Type B pancreatic cell (in vitro differentiated cells): ENCODE measurements at places on chromosomes 5 and 9. TPM values are rescaled to one million over a fixed set of nuclear protein-coding genes. Genes with fewer than 3 reads are reported as not detected.

Gene SARDH
- total RNA-seq = 0.76 and 6.8 TPM in 2 replicates

Gene FOXD4L3
- not detected in 2 replicates for total RNA-seq

GRCh38 chr5:103428411-103428871 lies 134.1 kb downstream of the NUDT12 start:
- peak overlapping the region; percentile 66 for H3K4me3 ChIP-seq
- H3K4me1 ChIP-seq = peaks cover 39% of the 10 kb centered on the region
- DNase-seq = no peak
- H3K27ac ChIP-seq = peak overlapping the region; percentile 62
- H3K27me3 ChIP-seq = no peaks in the 10 kb centered on the region

GRCh38 chr9:3687145-3687544 lies 161.3 kb upstream of the RFX3 start:
- no peaks in the 10 kb centered on the region for H3K27me3 ChIP-seq
- H3K36me3 ChIP-seq = no peaks in the 10 kb centered on the region
- H3K27ac ChIP-seq = no peak overlapping the region
- no peaks in the 10 kb centered on the region for H3K4me1 ChIP-seq
- H3K4me3 ChIP-seq = no peak overlapping the region
- no peak for DNase-seq

- peaks cover 12% of the 10 kb centered on the region for H3K36me3 ChIP-seq
- DNase-seq = no peak
- no peak overlapping the region for H3K4me3 ChIP-seq
- H3K27ac ChIP-seq = no peak overlapping the region
These were observed 50.9 kb downstream of the UBE2R2 start for GRCh38 chr9:33867747-33868439.

Gene CCL27
- total RNA-seq = 0.43 and 1.1 TPM in 2 replicates

DNA sequence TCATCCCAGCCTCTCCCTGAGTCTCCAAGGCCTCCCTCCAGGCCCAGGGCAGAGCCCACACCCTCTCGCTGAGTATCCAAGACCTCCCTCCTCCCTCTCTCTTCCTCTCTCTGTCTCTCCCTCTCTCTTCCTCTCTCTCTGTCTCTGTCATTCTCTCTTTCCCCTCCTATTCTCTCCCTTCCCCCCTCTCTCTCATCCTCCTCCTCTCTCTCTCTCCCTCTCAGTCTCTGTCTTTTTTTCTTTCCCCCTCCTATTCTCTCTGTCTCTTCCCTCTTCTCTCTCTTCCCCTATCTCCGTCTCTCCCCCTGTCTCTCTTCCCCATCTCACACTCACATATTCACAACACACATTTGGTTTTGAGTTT lies 8.1 kb downstream of the SLC6A19 start:
- peaks cover 10% of the 10 kb centered on the region for H3K27me3 ChIP-seq
- H3K4me3 ChIP-seq = no peak overlapping the region
- no peak overlapping the region for H3K27ac ChIP-seq
- H3K4me1 ChIP-seq = peaks cover 10% of the 10 kb centered on the region

DNA sequence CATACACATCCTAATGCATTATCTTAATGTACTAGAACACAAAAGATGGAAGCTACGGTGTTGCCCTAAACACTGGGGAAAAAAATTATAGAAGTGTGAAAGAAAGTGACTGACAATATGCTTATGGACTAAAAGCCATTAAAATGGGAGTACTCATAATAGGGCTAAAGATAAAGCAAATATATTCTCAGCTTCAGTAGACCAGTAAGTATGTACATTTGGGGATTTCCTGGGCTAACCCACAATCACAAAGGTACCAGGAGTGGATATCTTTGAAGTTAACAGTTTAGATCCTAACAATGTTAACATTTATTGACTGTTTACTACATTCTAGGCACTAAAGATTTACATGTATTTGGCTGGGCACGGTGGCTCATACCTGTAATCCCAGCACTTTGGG lies 36.9 kb downstream of the PTGER4 start:
- no peaks in the 10 kb centered on the region for H3K27me3 ChIP-seq
- H3K4me3 ChIP-seq = no peak overlapping the region
- H3K36me3 ChIP-seq = peaks cover 22% of the 10 kb centered on the region
- no peak overlapping the region for H3K27ac ChIP-seq
- no peak for DNase-seq
- no peaks in the 10 kb centered on the region for H3K4me1 ChIP-seq

DNA sequence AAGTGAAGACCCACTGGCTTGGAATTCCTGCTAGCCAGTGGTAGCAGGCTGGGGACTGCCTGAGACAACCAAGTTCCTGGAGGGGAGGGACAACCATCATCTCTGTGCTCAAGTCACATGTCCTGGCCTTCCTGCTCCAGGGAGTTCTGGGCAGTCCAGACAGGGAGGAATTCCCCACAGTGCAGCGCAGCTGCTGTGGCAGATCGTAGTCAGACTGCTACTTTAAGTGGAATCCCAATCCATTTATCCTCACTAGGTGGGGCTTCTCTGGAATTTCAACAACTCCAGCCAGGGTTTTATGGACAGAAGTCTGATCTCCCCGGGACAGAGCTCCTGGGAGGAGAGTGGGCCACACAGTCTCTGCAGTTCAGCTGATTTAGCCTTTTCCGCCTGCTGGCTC lies 20.9 kb upstream of the OR5C1 start:
- H3K36me3 ChIP-seq = no peaks in the 10 kb centered on the region
- peaks cover under 1% of the 10 kb centered on the region for H3K27me3 ChIP-seq
- no peak overlapping the region for H3K27ac ChIP-seq
- no peaks in the 10 kb centered on the region for H3K4me1 ChIP-seq
- DNase-seq = no peak
- H3K4me3 ChIP-seq = no peak overlapping the region

GRCh38 chr9:121743441-121744001 lies 92.1 kb downstream of the DAB2IP start:
- no peak overlapping the region for H3K4me3 ChIP-seq
- H3K36me3 ChIP-seq = no peaks in the 10 kb centered on the region
- H3K27ac ChIP-seq = no peak overlapping the region
- no peaks in the 10 kb centered on the region for H3K27me3 ChIP-seq
- DNase-seq = no peak
- H3K4me1 ChIP-seq = peaks cover 53% of the 10 kb centered on the region

- no peak overlapping the region for H3K27ac ChIP-seq
- no peak overlapping the region for H3K4me3 ChIP-seq
- H3K36me3 ChIP-seq = no peaks in the 10 kb centered on the region
- H3K27me3 ChIP-seq = no peaks in the 10 kb centered on the region
These were observed 95.3 kb upstream of the IER5L start for GRCh38 chr9:129273136-129273895.

DNA sequence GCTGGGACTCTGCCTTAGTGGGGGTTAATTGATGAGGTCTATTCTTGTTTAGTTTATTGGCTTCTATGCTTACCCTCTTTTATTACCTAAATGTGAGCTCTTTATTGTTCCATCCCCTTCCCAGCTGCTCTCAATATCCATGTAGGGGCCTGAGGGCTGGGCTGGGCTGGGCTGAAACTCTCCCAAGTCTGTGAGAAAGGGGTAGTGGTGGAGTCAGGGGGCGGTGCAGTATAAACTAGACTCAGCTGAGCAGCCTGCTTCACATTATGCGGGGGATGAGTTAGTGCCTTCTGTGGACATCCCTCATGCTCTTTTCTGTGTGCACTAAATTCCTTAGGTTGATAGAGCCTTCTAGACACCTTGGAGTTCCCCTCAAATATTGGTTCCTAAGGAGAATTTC lies 451.8 kb upstream of the PTGER4 start:
- no peak overlapping the region for H3K27ac ChIP-seq
- no peak overlapping the region for H3K4me3 ChIP-seq
- H3K27me3 ChIP-seq = no peaks in the 10 kb centered on the region
- no peaks in the 10 kb centered on the region for H3K4me1 ChIP-seq

Gene CCDC112
- 5.3 and 7.2 TPM in 2 replicates for total RNA-seq

DNA sequence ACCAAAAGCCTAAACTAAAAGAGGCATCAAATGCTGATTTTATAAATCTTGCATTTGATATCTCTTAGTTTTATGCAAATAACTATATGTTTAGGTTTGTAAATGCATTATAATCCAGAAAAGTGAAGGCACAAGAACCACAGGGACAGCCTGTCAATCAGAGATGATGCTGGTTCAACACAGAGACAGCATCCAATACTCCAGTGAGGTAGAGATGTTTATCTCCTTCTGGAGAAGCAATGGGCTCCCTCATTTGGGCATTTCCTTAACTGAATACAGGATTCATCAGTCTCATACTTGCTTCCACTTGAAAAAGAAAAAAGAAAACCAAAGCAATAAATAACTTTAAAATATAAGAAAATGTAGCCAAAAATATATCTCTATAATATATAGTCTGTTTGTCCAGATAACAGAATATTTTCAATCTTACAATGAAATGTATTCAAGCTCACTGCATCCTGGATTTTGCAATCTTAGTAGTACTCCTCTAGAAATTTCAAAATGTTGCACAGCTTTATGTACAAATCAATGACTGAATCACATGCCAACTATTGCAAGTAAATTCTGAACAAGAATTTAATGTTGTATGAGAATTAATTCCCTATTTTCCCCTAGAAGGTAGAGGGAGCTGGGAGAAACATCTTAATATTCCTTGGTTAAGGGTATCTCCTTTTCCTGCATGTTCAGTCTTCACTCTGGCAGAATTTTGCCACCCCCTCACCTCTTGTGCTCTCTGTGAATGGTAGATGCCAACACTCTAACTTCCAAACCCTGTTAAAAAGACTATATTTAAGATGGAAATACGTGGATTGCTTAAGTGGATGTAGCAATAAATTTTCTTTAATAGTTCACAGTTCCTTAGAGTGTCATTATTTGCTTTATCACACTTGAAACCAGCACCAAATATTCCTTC lies 191.1 kb upstream of the GAS1 start:
- H3K27ac ChIP-seq = no peak overlapping the region
- peaks cover 1% of the 10 kb centered on the region for H3K36me3 ChIP-seq
- H3K4me3 ChIP-seq = no peak overlapping the region
- H3K27me3 ChIP-seq = peaks cover 35% of the 10 kb centered on the region
- DNase-seq = no peak
- H3K4me1 ChIP-seq = peaks cover 29% of the 10 kb centered on the region

Gene GAPVD1
- total RNA-seq = 44.4 and 52.4 TPM in 2 replicates

DNA sequence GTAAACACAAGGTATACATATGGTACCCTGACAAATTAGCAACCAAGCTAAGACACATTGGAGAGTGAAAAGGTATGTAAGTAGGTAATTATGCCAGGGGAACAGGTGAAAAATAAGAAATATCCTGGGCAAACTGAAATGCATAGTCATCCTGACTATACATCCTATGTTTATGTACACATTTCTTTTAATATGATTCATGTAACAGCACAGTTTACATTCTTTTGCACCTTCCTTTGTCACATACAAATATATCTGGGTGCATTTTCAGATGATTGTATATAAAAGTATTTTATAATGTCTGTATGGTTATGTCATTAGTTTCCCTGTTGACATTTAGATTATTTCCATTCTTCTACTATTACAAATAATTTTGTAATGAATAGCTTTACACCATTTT lies 1146.9 kb downstream of the EFNA5 start:
- no peaks in the 10 kb centered on the region for H3K36me3 ChIP-seq
- DNase-seq = no peak
- H3K4me1 ChIP-seq = peaks cover 8% of the 10 kb centered on the region
- H3K27me3 ChIP-seq = peaks cover 6% of the 10 kb centered on the region
- H3K27ac ChIP-seq = no peak overlapping the region

Gene TMC1
- total RNA-seq = not detected in 2 replicates

DNA sequence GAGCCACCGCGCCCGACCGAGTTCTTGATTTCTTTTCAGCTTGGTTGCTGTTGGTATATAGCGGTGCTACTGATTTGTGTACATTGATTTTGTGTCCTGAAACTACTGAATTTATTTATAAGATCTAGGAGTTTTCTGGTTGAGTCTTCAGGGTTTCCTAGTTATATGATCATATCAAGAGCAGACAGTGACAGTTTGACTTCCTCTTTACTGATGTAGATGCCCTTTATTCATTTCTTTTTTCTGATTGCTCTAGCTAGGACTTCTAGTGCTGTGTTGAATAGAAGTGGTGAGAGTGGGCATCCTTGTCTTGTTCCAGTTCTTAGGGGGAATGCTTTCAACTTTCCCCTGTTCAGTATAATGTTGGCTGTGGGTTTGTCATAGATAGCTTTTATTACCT lies 17.4 kb upstream of the LRRC19 start:
- no peak for DNase-seq
- no peaks in the 10 kb centered on the region for H3K27me3 ChIP-seq
- no peak overlapping the region for H3K27ac ChIP-seq

GRCh38 chr5:13910637-13911288 lies 33.7 kb downstream of the DNAH5 start:
- no peaks in the 10 kb centered on the region for H3K27me3 ChIP-seq
- DNase-seq = no peak

Gene PCDHAC2
- 2.7 and 3.5 TPM in 2 replicates for total RNA-seq

DNA sequence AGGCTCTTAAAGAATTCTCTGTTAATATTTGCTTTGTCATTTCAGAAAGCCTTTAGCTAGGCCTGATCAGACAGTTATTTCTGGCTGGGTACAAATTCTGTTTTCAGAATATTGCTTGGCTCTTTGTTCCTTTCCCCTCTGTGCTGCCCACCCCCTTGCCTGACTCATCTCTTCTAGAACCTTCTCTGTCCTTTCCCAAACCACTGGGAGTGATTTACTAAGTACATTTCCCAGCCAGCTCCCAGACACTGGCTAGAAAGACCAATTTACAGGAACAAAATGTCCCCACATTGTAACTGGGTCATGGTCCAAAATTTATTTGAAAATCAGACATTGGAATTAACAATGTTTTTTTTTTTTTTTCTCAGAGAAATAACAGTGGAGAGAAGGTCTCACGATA lies 133.1 kb upstream of the MAP1B start:
- no peaks in the 10 kb centered on the region for H3K36me3 ChIP-seq
- no peaks in the 10 kb centered on the region for H3K4me1 ChIP-seq
- H3K4me3 ChIP-seq = no peak overlapping the region
- no peak for DNase-seq
- H3K27me3 ChIP-seq = no peaks in the 10 kb centered on the region
- no peak overlapping the region for H3K27ac ChIP-seq

GRCh38 chr5:155094455-155094854 lies 80.9 kb downstream of the KIF4B start:
- no peaks in the 10 kb centered on the region for H3K36me3 ChIP-seq
- no peak overlapping the region for H3K4me3 ChIP-seq
- no peaks in the 10 kb centered on the region for H3K4me1 ChIP-seq
- H3K27ac ChIP-seq = no peak overlapping the region
- H3K27me3 ChIP-seq = no peaks in the 10 kb centered on the region
- no peak for DNase-seq

- no peak overlapping the region for H3K4me3 ChIP-seq
These were observed 8.6 kb downstream of the HAVCR2 start for GRCh38 chr5:157100140-157100679.

GRCh38 chr5:37685816-37686215 lies 154.0 kb downstream of the GDNF start:
- H3K27me3 ChIP-seq = no peaks in the 10 kb centered on the region
- no peaks in the 10 kb centered on the region for H3K4me1 ChIP-seq
- H3K27ac ChIP-seq = no peak overlapping the region
- no peak for DNase-seq
- peaks cover 9% of the 10 kb centered on the region for H3K36me3 ChIP-seq
- no peak overlapping the region for H3K4me3 ChIP-seq

Gene SPINK5
- 14.1 and 26.0 TPM in 2 replicates for total RNA-seq
